ENCODE measurements at places on chromosomes 1 and 21. TPM values are rescaled to one million over a fixed set of nuclear protein-coding genes. Genes with fewer than 3 reads are reported as not detected.

GRCh38 chr21:25039461-25040380 lies 567.6 kb downstream of the MRPL39 start:
- DNase-seq: no peak

GRCh38 chr1:202247104-202247503 lies 53.5 kb downstream of the LGR6 start:
- no peak for DNase-seq

S100A7A gene
- total RNA-seq: not detected

BSND gene
- total RNA-seq: not detected

- DNase-seq: no peak
Measured at GRCh38 chr1:189874715-189875435, 602.8 kb downstream of the BRINP3 start.
